ENCODE measurements at places on chromosomes 11 and 22.

DNA sequence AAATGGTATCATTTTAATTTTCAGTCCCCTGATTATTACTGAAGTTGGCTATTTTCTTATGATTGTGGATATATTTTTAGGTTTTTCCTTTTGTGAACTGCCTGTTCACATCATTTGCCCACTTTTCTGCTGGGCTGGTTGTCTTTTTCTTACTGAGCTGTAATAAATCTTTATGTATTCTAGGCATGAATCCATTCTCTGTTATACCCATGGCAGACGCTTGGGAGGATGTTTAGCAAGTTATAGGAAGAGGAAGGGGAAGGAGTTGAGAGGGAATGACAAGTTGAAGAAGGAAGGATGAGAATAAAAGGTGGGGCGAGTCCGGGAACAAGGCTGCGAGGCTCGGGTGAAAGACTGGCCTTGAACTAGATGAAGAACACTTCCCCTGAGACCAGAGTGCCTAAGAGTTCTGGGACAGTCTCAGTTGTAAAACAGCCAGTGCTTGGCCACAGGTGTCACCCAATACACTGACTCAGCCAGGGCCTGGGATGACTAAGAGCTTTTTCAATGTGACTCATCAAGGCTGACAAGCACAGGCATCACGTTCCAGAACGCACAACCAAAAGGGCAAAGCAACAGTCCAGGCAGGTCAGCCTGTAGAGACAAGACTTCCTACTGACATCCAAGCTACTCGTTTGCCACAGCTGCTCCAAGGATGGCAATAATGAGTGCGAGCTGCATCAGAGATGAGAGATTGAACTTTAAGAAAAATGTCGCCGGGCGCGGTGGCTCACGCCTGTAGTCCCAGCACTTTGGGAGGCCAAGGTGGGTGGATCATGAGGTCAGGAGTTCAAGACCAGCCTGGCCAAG lies 35.2 kb downstream of the LRFN4 start:
- DNase-seq = peak; percentile 41

GRCh38 chr11:133898031-133898769 lies 52.9 kb upstream of the SPATA19 start:
- DNase-seq = no peak

DNA sequence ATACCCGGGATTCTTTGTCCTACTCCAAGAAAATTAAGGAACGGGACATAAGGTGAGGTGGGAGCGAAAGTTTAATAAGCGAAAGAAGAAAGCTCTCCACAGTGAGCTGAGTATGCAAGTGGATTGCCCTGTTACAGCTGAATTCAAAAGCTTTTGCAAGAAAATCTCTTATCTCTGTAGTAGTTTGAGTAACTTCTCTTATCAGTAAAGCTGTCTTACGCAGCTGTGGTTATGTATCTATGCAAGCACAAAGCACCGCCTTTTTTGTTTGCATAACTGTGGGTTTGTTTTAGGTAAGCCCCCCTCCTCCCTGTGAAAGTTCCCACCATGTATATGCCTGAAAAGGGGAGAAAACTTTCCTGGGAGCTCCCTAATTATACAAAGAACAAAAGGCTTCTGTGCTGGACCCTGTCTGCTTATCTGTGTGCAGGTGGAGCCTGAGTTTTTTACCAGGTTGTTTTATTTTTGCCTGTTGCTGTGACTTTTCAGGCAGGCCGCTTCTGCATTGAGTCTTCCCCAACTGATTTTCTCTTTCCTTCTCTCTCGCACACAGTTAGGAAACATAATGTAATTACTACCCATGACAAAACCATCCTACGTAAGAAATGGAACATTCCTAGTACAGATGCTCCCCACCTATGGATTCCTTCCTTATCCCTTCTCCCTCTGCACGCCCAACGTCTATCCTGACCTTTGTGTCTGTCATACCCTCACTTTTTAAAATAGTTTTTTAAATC lies 837 bp upstream of the PLAAT5 start:
- DNase-seq = no peak

- peak; percentile 72 for DNase-seq
These were observed 33.6 kb downstream of the ASRGL1 start for GRCh38 chr11:62370743-62371440.

DNA sequence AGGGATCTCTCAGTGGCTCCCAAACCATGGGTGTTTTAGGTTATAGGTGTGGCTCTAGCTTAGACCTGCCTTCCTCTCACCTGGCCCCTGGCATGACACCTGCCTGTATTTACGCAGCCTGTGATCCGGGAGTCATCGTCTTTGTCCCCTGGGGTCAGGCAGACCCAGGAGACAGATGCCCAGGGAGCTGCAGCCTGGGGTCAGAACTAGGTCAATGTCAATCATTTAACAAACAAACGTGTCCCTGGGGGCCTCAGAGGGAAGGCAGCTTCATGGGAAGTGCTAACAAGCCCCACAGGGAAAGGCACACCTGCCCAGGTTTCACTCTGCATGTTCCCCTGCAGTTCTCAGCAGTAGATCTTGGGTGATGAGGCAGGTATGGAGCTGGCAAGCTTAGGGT lies 12.0 kb downstream of the BACE1-AS start:
- no peak for DNase-seq

- DNase-seq = no peak
These were observed 36.4 kb downstream of the SWAP70 start for GRCh38 chr11:9700105-9700801.

DNA sequence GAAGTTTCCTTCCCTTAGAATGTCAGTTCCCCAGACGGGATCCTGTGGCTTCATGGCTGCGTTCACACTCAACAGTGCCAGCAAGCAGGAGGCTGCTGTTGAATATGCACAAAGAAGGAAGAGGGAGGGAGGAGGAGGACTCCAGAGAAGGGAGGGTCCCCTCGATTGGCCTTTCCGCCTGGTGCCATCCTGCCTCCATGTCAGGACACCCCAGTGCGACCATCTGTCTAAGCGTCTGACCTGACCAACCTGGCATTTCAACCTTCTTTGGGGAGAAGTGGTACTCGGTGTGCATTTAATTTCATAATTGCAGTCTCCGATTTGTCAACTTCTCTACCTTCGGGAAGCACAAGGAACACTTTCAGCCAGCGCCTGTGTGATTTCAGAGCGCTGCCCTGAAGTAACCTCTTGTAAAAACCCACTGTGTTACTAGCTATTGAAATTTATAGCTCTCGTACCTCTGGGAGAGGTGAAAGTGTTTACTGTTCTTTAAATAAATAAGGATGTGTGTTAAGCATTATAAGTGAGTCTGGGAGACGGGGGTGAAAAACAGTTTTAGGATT lies 1491.9 kb downstream of the TBC1D22A start:
- DNase-seq = no peak

- no peak for DNase-seq
These were observed 2254.0 kb downstream of the LRRC4C start for GRCh38 chr11:39205236-39205995.

GRCh38 chr11:10247011-10247410 lies 47.0 kb downstream of the SBF2 start:
- DNase-seq = no peak

DNA sequence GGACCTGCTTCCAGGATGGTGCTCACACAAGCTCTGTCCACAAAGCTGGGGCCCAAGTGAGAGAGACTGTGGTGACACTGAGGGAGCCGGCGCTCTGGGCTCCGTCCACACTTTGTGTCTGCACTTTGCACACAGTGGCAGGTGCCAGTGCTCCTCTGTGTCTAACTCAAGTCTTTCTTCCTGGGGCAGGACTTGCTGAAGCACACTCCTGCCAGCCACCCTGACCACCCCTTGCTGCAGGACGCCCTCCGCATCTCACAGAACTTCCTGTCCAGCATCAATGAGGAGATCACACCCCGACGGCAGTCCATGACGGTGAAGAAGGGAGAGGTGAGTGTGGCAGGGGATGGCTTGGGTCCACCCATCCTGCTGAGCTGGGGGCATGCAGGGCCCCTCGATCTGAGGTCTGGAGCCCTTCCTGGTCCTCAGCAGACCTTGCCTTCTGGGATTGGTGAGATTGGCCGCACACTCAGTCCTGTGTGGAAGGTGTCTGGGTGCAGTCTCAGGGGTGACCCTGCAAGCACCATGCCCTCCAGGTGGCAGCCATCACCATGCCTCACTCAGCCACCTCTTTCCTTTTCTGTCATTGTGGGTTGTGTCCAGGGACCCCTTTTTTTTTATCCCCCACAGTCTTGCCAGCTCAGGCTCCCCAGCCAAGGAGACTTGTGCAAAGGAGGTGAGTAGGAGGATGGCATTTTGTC lies 93.3 kb downstream of the BCR start:
- no peak for DNase-seq

GRCh38 chr11:36122671-36123070 lies 166.6 kb downstream of the COMMD9 start:
- DNase-seq = no peak

Measured in activated naive CD8-positive, alpha-beta T cell treated with anti-CD3 and anti-CD28 coated beads for 36 hours (primary cell).